NCI-H187 treated with DMSO at 0.1 percent for 48 hours (cell line): ENCODE measurements at places on chromosomes 2 and 18.

GRCh38 chr2:9335322-9335832 is 88.0 kb downstream of the ITGB1BP1 start:
- no peak for DNase-seq

DNA sequence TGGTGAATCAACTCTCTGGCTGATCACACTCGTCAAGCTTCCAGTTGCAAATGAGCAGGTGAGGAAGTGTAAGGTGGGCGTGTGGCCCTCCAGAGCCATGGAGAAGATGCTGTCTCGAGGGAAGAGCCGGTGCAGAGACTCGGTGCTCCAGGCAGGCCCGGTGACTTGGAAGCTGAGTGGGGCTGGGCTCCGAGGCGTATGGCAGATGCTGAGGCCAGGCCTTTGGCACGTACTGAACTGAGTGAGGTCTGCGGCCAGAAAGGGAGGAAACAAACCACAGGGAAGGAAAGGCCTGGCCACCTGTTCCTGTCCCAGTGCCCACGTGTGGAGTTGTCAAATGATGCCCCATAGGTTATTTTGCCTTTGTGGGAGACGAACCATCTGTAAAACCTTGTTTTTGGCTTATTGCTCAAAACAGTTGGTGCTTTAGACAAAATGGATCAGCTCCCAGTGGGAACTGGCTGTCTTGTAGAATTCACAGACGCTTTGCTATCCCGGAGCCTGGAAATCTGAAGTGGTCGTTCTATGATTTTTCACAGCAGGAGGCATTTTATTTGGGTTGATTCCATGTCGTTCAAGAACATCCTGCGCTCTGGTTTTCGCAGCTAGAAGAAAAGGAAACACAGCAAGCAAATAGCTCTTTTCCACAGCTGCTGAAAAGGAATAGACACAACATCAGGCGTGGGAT is 117.5 kb upstream of the TMEM18 start:
- DNase-seq: no peak

GRCh38 chr18:40789286-40789685 is 1165.7 kb upstream of the PIK3C3 start:
- DNase-seq: no peak

DNA sequence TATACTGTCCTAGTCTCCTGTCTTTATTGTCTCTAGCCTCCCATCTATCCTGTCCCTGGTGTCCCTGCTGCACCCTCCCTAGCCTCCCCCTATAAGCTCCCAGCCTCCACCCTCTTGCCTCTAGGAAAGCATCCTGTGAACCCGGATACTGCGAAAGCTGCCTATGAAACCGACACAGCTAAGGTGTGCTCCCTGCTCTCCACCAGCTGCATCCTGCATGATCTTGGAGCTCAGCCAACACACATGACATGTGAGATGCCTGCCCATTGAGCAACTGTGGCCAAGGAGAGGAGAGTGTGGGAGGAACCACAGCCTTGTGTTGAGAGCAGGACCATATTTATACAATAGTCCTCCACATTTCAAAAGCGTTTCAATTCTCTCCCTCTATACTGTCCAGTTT is 187.1 kb downstream of the ZBTB7C start:
- peak; percentile 72 for DNase-seq

DNA sequence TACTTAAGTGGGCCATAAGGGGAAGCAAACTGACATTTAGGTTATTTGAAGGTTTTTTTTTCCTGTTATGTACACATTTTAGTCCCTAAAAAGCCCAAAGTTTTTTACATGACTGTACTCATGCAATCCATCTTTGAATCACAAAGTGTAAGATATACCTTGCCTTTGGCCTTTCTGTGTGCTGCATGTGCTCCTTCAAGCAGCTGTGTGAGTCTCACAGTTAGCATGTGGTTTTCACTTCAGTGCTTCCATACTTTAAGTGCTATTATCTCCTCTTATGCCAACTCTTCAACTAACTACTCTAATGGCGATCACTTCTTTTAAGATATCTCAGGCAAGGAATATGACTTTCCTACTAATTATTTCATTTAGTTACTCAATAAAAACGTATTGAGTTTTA is 597.1 kb upstream of the ACVR2A start:
- DNase-seq: peak; percentile 44

DNA sequence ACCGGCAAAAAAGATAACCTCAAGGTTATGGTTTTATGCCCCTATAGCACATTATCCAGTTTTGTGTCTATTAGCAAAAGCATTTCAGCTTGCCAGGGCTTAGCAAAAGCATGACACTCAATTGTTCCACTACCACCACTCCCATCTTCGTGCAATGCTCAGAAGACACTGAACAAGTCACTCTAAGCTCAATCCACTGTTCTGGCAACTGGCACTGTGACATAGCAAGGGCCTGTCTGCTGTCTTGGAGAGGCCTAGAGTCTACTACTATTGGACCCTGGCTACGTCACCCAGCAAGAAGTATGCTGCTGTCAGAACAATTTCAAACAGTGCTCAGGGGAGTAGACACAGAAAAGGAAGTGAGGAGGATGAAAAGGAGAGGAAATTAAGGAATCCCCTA is 103.5 kb upstream of the PPP1CB start:
- no peak for DNase-seq

DNA sequence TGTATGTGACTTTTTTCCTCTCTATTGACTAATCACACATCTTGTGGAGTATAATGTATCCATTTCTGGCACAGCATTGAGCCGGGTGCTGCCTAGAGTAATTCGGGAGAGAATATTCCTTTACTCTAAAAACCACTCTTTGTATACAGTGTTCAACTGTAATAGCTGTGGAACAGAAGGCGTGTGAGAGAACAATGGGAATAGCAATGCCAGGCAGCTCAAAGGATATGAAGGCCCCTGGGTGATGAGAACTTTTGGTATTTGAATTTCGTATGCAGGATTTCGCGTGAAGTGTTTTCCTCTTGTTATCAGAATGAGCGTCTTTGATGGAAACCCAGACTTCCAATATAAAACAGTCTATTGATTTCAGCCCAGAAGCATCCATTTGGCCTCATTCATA is 84.6 kb upstream of the MAP3K20 start:
- DNase-seq: no peak

- peak; percentile 56 for DNase-seq
Measured at GRCh38 chr2:170530284-170530745, 184.8 kb upstream of the SP5 start.

- DNase-seq: no peak
Measured at GRCh38 chr2:159976527-159977160, 85.8 kb downstream of the PLA2R1 start.

DNA sequence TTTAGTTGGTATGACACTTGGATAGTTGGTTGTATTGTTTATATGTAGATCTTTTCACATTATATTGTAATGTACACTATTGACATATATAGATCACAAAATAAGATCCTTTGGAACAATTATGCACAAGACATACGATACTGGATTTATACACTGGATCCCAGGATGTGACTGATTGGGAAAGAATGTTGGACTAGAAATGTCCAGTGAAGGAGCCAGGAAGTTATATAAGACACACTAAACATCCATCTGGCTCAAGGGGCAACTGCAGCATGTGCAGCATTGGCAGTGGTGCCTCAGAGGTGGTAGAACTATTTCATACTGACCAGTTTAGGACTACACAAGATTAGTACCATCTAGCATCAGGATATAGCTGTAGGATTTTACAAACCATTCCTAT is 104.9 kb downstream of the TRABD2A start:
- no peak for DNase-seq

DNA sequence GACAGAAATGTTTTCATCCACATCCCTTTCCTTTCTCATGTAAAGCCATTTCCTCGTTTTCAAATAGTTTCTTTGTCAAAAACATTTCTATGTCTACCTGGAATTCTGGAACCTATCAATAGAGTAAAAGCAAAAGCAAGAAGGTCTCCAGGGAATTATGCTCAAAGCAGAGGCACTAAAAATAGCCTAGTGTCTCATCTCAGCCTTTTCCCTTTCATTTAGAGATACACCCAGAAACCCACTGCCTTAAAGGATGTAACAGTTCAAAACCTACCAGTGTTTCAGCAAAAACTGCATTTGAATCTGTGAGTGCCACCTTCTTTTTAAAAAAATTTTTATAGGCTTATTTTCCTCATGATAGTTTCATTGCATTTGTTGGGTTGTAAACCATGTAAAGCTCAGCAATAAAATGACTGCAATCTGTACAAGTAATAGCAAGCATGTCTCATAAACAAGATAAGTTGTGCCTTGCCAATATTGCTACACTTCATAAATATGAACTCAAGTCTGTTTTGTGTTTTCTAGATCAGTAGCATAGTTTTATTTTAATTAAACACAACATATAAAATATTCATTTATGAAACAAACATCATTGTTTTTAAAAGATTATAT is 927.3 kb upstream of the ACVR2A start:
- DNase-seq: no peak

DNA sequence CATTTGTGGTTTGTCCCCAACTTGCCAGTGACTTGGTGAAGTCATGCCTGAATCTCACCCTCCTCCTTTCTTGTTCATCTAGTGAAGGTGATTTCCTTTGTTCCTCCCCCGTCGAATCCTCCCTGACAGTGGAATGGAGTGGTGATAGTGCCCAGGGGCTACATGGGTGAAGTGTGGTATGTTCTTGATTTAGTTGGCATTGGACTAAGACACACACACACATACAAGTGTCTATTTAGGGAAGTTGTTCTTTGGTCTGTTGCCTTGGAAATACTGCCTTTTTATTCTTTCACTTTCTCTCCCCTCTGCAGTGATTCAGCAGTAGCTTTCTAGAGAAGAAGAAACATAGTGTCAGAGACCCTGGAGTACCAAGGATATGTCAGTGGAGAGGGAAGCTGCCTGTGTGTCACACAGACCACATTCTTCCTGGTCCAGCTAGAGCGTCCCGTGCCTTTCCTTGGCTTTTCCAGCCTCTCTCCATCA is 10.9 kb downstream of the INPP4A start:
- no peak for DNase-seq
